Stimulated activated CD4-positive, alpha-beta T cell treated with anti-CD3 and anti-CD28 coated beads, Interleukin-15, amount 100 ng/mL, for 24 hours (primary cell): ENCODE measurements at places on chromosomes 2 and 18.

DNA sequence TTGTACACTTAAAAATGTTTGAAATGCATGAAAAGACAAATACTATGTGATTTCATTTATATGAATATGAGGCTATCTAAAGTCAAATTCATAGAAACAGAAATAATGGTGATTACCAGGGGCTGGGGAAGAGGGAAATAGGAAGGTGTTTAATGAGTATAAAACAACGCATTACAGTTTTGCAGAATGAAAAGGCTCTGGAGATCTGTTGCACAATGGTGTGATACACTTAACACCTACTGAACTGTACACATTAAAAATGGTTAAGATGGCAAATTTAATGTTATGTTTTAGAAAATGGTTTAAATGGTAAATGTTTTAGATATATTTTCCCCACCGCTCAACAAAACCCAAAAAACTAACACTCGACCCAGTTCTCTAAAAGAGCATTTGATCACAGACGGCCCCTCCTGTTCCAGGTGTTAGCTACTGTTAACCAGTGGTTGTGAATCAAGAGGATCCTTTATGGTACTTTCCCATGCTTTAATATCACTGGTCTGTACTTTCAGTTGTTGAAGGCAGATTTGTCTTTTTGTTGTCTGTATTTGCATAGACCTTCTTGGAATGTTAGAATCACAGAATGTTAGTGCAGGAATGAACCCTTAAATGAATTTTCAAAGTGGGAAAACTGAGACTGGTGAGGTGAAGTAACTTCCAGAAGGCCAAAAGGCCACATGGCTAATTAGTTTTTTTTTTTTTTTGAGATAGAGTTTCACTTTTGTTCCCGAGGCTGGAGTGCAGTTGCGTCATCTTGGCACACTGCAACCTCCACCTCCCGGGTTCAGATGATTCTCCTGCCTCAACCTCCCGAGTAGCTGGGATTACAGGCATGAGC is 10.2 kb downstream of the RAB10 start:
- no peak for DNase-seq

DNA sequence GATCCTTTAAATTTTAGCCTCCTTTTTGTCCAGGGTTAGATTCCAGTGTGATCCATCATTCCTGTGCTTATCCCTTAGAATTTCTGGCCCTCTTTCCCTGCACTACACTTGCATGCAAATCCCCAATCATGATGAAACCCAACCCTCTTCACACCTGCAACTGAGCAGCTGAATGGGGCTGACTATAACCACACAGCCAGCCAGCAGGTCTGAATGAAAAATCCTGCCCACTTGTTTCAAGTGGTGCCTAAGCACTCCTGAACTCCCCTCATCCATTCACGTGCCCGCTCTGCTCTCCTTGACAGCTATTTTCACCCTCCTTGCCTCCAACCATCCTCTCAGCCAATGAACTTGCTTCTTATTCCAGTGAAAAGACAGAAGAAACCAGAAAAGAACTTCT is 80.5 kb upstream of the AFF3 start:
- no peak for DNase-seq

DNA sequence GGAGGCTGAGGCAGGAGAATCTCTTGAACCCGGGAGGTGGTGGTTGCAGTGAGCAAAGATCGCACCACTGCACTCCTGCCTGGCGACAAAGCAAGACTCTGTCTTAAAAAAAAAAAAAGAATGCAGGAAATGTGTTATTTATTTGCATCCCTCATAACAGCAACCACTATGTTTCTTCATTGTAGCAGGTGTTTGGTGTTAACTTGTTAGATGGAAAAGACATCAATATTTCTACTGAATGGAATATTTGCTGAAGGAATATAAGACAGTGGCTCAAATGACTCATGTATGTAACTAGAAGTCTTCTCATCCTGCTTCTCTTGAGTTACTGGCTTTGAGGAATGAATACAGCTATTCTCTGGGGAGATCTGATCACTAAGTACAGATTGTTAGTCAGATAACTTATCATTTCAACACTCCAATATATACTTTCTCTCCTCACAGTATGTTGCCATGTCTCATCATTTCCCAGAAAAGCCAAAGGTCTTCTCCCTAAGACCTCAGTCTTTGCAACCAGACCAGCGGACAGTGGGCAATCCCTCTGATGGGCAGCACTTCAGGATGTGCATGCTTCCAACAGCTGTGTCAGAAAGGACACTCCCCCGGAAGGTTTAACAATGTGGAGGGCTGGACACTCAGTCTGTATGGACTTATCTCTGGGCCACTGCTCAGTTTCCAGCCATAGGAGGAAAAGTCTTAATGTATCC is 104.4 kb upstream of the STK17B start:
- no peak for DNase-seq

- DNase-seq, result no peak
These were observed 111.6 kb downstream of the SLC4A3 start for GRCh38 chr2:219739066-219739465.

DNA sequence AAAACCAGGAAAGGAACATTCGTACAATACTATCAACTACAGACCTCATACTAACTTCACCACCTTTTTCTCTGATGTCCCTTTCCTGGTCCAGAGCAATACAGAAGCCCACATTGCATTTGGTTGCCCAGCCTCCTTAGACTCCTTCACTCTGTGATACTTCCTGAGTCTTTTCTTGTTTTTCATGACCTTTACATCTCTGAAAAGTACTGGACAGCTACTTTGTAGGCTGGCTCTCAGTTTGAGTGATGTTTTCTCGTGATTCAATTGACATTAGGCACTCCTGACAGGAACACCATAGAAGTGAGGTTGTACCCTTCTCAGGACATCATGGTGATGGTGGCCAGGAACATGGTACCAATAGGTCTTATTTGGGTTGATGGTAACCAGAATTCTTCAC is 185.9 kb upstream of the SLC39A10 start:
- no peak for DNase-seq

DNA sequence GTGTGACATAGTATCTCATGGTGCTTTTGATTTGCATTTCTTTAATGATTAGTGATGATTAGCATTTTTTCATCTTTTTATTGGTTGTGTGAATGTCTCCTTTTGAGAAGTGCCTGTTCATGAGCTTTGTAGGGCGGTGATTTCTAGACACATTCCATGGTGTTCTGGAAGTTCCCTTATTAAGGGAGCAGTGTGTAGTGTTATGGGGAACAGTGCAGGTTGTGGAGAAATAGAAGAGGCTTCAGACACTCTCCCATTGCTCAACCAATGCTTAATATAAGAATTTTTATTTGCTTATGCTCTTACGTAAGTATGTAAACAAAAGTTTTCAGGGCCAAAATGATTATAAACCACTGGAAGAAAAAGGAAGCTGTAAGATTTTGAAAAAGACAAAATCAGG is 34.7 kb downstream of the MMADHC start:
- no peak for DNase-seq

DNA sequence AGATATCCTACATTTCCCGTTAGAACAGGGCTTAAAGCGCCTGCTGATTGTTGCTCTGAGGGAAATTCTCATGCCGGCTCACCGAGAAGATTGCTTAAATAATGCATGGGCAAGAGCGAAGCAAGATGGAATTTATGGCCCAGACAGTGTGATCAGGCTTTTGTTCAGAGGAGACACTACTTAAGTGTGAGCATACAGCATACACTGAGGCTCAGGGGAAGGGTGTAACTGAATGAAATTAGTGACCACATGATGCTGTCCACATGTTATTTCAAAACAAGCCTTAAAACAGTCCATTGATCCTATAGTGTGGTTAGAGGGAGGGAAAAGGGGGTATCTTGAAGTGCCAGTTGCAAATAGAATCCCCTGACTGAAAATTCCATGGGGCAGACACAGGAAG is 125.5 kb downstream of the RAPGEF4 start:
- DNase-seq, result no peak

DNA sequence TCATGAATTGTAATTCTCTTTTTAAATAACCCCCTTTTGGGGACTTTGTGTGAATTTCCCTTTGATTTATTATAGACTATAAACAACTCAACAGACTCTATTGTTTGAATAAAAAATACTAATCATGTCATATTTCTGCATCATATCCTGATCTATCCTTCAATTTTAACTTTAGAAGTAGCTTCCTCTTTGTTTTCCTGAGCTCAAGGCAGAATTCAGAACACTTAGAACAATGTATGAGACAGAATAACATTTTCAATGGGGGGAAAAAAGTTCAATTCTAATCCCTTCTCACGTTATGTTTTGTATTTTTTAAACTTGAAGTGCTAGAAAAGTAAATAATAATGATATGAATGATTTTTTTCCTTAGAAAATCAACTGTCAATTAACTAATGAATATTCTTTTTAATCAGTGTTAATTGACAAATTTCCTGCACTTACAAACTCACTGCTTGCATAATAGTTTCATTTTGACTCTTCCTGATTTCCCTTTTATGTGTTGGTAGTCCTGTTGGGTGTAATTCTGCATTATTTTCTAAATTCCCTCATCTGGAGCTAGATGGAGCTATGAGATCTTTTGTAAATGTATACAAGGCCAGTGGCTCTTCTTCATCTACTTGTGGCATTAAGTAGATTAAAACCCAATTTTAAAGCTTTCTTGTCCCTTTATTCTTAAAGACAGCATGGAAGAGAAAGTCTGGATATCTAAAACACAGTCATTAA is 326.1 kb downstream of the PARD3B start:
- DNase-seq, result no peak
